ENCODE measurements at places on chromosomes 11 and 22. TPM values are rescaled to one million over a fixed set of nuclear protein-coding genes. Genes with fewer than 3 reads are reported as not detected.

DNA sequence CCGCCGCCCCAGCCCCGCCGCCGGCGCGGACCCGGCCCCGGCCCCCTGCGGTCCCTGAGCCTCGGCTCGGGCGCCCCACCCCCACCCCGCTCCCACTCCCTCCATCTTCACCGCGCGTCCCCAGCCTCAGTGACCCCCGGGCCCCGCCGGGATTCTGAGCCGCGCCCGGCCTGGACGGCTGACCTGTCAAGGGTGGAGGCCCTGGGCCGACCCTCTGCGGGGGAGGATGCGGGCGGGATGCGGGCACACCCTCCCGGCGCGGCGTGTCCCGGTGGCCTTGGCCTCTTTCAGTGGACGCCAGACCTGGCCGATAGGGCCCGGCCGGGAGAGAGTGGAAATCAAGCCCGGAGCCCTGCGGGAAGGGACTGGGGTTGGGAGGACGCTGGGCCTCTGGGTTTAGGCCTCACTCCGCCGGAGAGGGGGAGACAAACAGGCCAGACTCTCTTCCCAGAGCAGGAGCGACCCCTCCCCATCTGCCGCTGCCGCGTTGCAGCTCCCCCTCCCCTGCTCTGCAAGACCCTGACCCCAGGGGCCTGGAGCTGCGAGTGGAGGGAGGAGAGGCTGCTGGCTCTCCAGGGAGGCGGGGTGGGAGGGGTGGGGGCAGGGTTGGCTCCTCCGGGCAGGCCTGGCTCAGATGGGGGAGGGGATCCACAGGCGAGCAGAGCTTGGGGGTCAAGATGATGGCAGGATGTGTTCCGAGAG is 525 bp downstream of the MAPK8IP2 start:
- DNase-seq: no peak

DNA sequence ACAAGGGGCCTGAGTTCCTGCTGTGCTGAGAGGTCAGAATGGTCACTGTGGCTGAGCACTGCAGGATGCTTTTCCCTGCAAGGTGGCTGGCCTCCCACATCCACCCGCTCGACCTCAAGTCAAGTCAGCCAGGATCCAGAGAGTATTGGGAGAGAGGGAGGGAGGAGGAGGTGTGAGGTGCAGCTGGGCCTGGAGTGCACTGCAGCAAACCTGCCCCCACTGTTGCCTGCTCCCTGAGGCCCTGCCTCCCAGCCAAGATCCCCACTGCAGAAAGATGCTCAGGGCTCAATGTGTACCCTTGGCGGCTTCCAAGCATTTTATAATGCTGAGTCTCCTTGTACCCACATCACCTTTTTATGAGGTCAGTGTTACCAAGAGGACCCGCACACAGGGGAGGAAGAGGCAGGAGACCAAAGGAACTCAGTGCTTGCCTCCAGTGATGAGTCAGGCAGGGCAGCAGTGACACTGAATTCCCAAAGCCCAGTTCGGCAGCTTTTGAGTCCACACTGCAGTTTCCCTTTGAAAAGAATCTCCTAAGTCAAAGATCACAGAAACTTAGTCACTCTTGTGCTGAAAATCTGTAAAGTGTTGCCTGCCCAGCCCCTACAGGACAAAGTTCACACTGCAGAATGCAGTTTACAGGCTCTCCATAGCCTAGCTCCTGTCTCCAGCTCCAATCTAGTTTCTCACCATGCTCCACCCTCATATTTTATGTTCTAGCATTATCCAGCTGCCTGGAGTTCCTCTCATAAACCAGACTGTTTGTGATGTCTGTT is 3.1 kb downstream of the ENDOD1 start:
- peak; percentile 33 for DNase-seq

- DNase-seq: peak; percentile 62
Observed at GRCh38 chr11:114297806-114298709, 1.9 kb downstream of the NNMT start.

GRCh38 chr11:1088927-1089737 is 14.5 kb downstream of the MUC2 start:
- no peak for DNase-seq

ANO5 gene
- not detected for total RNA-seq

TSGA10IP gene
- not detected for total RNA-seq

DNA sequence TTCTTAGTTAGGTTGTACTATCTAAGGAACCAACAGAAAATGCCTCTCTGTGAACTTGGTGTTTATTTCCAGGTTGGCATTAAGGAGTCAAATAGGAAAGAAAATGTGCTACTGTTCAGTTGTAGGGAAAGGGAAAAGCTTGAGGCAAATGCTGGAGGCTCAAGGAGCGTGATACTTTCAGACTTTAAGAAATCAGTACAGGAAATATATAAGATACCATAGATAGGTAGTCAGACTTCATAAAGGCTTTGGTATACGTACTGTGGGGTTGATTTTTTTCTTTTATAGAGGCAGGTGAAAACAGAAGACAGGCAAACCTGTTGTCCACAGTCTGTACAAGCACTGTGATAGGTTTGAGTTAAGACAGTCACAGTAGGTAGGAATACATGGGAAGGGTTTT is 30.8 kb downstream of the EP300 start:
- no peak for DNase-seq

SYT7 gene
- 25.2 TPM for total RNA-seq

GRCh38 chr11:70351646-70352045 is 46.7 kb upstream of the CTTN start:
- no peak for DNase-seq

Measured in MCF 10A (cell line).